ENCODE measurements at places on chromosomes 13 and 19.

DNA sequence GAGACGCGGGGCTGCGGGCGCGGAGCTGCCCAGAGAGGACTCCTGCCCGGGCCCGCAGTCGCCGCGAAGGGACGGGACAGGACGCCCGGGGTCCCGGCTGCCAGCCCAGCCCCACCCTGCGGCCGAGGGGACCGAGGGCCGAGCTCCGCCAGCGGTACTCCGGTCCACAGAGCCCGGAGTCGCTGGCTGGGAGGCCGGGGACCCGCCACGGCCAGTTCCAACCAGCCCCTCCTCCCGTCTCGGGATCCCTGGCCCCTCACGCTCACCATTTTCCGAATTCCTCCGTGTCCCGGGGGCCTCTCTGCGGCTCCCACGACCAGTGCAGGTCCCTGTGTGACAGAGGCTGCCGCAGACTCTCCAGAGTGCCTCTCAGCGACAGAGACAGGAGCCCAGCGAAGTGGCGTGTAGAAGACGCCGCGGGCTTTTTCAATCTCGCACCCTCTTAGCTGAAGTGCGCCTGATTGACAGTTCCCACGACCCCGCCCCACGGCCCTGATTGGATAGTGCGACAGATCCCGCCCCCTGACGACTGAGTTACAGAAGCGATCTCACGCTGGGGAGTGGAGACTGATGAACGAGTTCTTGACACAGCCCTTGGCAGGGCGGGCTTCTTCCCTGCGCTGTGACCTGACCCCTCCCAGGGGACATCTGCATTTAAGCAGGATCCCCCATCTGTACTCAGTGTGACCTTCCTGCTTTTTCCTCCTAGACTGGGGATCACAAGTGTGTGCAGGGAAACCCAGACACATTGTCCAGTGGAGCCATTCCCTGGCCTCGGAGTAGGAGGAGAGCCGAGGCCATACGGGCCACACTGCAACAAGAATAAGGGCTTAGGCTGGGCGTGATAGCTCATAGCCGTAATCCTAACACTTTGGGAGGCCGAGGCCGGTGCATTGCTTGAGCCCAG, 44.0 kb downstream of the ZNF823 start:
- peak; percentile 95 for DNase-seq

GRCh38 chr19:5575590-5575989, 7.8 kb upstream of the TINCR start:
- DNase-seq = no peak

- DNase-seq = no peak
Measured at GRCh38 chr19:58521651-58522050, 2.0 kb upstream of the ZBTB45 start.

GRCh38 chr13:36395280-36395679, 37.0 kb upstream of the CCNA1 start:
- DNase-seq = no peak

DNA sequence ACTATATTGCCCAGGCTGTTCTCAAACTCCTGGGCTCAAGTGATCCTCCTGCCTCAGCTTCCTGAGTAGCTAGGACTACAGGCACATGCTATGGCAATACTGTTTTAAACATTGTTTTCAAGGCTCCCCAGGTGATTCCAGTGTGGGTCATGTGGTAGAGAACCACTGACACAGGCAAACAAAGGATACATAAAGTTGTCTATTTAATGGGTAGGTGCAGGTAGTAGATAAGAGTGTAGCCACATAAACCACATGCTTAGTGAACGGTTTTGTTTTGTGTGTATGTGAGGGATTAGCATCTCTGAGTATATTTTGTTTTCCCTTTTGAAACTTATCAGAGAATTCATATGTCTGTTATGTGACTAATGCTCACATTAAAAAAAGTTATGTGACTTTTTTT, 36.7 kb downstream of the USPL1 start:
- no peak for DNase-seq

DNA sequence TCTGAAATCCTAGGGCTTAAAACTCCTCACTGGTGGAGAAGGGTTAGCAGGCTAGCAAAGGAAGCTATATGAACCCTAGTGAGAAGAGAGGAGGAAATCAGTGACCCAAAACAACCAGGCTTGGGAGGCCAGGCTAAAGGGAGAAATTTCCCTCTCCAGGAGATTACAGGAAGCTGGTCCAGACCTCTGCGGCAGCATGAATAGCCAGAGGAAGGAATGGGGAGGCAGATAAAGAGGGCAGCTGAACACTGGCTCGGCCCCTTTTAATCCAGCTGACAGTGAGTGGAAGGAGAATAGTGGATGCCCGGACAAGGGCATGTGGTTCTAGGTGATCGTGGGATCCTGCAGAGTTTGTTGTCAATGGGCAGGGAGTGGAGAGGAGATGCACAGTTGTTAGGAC, 130.6 kb downstream of the COG6 start:
- DNase-seq = no peak

DNA sequence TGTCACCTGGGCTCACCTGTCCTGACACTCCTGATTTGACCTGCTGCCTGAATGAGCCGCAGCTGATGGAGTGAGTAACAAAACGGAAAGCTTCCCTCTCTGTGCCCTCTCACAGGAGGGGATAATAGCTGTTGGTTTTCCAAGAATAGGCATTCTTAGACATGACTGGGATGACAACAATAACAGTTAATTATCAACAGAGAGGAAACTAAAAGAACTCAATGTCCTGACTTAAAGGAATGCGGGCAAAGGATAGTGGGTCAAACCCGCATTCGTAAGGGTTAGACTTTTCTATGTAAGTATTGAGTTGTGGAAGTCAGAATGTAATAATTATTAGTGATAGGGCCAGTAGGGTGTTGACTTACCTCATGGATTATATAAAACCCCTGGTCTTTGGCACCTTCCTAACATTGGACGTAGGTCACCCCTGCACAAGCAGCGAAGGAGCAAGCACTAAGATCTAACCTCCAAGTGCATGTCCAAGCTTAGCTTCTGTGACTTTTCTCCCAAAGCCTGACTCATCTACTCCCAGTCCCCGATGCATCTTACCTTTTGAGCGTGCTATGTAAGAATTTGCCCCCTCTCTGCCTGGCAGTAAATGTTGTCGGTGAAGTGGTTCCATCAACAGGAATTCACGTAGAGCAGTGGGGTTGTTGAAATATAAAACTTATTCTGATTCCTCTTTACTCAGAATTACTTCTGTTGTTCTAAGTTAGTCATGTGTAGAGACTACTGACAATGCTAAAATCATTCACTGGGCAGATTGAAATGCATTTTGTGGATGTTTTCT, 442.3 kb downstream of the FGF9 start:
- no peak for DNase-seq

GRCh38 chr19:12891553-12892021, 627 bp downstream of the GCDH start:
- DNase-seq = no peak

DNA sequence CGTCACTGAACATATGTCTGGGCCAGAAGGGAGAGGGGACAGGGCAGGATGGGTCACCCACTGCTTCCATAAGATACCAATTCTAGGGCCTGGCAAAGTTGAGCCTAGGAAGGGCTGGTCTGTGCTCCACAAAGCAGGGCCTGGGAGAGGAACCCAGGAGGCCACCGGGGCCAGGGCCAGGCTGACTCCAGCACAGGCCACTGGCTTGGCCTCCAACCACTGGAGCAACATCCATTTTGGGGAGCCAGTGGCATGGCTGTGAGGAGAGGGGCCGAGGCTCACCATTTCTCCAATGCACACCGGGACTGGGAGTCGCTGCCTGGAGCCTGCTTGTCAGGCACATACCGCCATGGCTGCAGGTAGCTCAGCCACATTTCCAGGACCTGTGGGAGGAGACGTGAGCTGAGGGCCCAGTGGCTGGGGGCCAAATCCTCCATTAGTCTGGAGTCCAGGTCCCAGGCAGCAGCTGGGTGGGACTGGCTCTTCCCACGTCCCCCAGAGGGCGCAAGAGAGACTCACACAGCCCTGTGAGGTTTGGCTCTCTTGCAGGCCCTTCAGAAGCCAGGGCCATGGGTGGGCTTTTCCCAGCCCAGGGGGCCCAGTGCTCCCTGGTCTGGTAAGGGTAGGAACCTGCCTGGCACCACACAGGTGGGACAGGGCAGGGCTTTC, 27.7 kb downstream of the TUBA3C start:
- DNase-seq = no peak

GRCh38 chr19:11617180-11618062, 20.1 kb downstream of the ZNF627 start:
- DNase-seq = no peak

DNA sequence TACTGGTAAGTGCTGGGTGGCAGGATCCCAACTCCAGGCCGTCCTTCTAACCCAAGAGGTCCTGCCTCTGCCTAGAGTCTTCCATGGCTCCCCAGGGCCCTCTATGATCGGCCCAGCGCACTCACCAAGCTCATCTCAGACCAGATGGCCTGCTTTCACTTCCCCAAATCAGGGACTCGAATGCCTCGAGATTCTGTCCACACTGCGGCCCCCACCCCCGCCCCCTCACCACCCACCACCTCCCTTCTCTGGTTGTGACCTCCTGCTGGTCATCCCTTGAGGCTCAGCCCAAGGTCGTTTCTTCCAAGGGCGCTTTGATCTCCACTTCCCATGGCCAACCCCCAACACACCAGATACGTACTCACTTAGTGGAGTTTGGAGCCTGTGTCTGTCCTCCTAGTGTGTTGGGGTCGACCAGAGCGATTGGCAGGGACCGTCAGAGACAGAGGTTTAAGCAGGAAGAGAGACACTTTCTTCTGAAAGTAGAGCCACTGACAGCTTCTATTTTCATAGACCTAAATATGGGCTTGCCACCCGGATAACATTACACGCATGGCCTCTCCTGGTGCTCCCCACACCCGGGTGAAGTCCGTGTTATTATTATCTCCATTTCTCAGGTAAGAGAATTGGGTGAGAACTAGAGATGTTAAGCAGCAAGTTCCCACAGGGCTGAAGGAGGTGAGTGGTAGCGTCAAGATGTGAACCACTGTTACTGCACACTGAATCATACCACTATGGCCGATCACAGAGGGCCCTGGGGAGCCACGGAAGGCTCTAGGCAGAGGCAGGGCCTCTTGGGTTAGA, at the start of gene FCER2:
Gene FCER2 (minus strand): TSS at position 478 of the 804 bp plus-strand sequence. CDS start 2,371 bp downstream, outside the sequence.
- DNase-seq = no peak

DNA sequence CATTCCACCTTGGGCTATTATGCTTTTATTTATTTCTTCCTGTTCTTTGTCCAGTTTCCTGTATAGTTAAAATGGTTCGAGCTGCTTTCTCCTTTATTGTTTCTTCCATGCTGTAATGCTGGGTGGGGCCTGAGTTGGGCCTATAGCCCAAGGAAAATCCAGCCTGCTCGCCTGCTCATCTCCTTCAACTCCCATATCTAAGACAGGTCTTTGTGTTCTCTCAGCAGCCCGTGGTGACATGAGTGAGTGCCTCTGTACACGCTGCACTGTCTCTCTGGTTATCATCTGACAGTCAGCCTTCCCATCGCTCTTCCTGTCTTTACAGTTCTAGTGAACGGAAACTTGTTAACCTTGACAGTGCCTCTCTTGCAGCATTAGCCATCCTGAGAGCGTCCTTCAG, 221.9 kb upstream of the SLC10A2 start:
- no peak for DNase-seq

DNA sequence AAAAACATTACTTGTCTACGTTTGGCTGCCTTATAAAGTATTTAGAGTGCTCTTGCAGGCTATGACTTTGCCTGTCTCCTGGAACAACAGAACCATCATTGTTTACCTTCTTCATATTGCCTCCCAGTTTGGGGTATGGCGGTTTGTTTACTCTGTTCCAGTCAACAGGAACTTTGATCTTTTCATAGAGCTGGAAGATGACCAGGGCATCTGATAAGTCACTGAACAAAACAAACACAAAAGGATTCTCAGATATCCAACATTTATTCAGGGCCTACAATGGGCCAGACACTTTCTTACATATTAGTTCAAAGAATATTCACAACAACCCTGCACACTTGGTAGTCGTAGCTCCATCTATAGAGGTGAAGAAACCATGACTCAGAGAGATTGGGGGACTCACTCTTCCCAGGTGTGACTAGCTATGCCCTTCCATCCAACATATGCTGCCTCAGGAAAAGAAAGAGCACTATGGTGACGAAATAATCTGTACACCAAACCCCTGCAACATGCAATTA, 38.4 kb upstream of the CPB2 start:
- DNase-seq = no peak

- DNase-seq = no peak
Measured at GRCh38 chr19:50500060-50500752, 10.8 kb downstream of the JOSD2 start.

GRCh38 chr13:102715447-102715846, 20.6 kb upstream of the METTL21C start:
- no peak for DNase-seq

DNA sequence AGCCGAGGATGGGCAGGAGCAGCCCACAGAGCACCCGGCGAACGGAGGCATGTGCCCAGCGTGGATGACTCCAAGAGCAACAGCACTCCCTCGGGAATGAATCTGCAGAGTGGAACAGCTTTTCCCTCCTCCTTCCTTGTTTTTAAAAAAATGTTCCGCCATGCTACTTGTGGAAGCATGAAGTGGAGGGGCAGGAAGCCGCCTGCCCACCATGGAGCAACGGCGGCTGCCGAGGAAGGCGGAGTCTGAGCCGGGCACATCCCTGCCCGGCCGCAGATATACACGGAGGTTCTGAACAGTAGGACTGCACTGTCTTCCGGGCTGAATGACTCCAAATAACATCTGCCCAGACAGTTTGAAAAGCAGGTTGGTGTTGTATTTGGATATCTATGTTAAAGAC, 65.2 kb downstream of the SOX1 start:
- DNase-seq = no peak

DNA sequence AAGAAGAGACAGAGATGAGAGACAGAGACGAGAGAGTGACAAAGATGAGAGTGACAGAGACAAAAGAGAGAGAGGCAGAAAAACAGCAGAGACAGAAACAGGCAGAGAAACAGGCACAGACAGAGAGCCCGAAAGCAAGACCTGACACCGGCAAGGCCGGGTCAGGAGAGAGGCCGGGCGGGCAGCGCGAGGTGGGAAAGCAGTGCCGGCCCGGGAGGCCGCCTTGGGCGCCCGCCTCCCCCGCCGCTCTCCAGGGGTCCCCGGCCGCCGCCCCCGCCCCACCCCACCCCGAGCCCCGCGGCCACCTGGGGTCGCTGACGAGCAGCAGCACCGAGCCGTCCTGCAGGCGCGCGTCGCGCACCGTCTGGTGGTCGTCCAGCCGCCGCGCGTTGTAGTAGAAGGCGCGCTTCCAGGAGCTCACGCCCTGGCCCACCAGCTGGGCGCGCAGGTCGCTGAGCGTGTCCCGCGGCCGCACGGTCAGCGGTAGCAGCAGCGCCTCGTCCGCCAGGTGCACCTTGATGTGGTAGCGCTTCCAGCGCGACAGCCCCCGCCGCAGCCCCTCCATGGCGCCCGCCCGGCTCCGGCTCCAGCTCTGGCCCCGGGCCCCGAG, at the start of gene TINCR:
Gene TINCR (minus strand): TSS at position 594 of the 610 bp plus-strand sequence.
- DNase-seq = no peak
